Stimulated activated CD8-positive, alpha-beta memory T cell treated with anti-CD3 and anti-CD28 coated beads, Interleukin-4, amount 100 ng/mL, for 4 hours (primary cell): ENCODE measurements at places on chromosomes 4 and X.

- DNase-seq = no peak
These were observed 353.8 kb upstream of the CASK start for GRCh38 chrX:42276982-42277690.

DNA sequence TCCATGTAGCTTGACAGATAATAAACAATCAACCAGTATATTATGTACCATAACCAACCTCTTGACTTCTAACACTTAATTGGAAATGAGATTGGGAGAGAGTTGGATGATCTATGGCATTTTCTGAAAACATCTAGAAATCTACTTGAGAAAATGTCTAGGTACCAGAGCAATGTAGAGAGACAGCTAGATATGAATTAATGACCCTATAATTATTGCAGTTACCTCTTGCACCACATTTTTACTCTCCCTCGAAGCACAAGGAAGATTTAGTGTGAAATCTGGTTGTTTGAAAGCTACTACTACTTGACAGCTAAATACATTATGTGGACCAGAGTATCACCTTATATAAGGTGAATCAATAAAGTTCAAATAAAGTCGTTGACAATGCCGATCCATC is 1534.4 kb upstream of the IGFBP7 start:
- no peak for DNase-seq

DNA sequence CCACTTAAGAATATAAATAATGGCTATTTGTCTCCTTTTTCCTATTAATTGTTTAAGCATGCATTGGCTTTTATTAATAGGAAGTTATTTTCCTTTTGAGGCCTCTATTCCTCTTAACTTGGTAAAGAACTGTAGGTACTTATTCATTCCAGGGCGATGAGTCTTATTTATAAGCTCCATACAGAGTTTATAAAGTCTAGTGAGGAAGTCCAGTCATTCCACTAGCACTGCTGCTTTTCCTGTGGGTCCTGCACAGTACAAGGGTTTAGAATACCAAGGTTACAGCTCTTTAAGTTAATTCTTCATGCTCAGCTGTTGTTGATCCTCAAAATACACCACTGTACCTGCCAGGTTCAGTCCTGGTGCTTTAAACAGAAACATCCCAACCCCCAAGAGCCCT is 28.5 kb upstream of the WNK3 start:
- DNase-seq = no peak

DNA sequence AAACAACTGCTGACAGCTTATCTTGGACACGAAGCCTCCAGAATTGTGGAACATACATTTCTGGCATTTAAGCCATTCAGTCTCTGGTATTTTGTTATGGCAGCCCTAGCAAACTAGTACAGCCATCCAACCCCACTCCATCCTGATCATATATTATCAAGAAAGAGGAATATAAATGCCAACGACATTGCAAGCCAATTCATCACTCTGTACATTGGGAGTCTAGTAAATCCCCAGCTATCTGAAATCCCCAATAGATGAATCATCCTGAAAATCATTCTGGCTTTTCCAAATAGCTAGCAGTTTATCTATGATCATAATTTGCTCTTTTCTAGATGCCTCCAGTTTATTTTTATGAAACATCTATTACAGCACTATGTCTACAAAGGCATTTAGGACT is 41.1 kb downstream of the FRMD7 start:
- DNase-seq = no peak

DNA sequence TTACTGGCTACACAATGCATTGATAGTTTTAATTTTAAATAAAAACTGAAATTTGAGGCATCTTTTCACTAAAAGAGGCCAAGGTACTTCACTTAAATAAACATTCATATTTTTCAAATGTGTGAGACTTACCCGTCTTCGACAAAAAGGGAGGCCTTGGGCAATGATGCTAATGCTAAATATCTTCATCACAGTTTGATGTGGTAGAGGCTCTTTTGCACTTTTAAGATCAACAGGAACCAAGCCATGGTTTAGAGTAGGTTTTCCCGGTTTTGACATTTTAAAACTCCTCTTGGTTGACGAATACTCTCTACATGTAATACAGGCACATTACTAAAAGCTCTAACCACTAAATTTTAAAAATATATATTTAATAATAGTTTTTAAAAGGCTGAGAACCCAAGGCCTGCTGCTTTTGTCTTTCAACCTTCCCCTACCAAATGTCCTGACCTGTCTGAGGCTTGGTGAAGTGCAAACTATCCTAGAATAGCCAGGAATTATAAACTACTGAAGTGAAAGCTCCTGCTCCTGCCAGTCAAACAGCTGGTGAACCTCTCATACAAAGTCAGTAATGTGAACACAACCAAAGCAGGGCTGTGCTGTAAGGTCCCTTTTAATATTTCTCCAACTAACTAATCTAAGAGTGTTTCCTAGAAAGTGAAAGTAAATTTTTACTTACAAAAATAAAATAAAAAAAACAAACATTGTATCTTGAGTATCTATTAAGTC is 153.7 kb downstream of the FBXW7 start:
- DNase-seq = no peak

GRCh38 chr4:182975806-182976205 is 58.6 kb upstream of the DCTD start:
- no peak for DNase-seq

- DNase-seq = no peak
These were observed 40.4 kb upstream of the TLR2 start for GRCh38 chr4:153643406-153644383.

DNA sequence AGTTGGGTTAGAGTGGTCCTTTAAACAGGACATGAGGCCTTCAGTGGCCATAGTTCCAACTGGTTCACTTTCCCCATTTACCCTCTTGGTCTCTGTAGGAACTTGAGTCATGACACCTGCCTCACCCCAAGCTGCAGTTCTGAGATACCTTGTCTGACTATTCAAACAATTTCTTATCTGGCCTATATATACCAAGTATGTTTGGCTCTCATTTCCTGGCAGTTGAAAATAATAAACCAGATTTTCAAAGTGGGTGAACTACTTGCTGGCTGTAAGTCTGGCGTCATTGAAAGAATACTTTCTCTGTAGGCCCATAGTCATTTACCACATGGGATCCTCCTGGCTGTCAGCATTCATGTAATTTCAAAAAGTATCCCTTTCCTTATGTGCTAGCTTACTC is 228.8 kb downstream of the SHROOM3 start:
- no peak for DNase-seq

DNA sequence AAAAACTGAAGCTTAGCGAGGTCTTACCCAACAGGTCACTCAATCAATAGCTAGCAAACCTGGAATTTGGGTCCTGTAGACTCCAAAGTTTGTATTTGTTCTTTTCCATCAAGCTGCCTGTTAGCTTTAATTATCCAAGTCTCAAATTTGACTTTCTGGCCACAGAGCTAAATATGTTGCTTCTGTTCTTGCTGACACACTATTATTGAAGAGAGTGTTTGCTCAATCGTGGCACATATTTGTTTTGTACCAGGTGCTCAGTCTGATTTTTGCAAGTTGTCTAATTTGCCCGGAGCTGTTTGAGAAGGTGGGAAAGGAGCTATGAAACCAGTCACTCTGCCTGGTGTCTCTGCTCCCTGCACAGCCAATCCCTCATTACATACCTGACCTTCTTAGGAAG is 41.7 kb upstream of the FRMD7 start:
- DNase-seq = no peak

DNA sequence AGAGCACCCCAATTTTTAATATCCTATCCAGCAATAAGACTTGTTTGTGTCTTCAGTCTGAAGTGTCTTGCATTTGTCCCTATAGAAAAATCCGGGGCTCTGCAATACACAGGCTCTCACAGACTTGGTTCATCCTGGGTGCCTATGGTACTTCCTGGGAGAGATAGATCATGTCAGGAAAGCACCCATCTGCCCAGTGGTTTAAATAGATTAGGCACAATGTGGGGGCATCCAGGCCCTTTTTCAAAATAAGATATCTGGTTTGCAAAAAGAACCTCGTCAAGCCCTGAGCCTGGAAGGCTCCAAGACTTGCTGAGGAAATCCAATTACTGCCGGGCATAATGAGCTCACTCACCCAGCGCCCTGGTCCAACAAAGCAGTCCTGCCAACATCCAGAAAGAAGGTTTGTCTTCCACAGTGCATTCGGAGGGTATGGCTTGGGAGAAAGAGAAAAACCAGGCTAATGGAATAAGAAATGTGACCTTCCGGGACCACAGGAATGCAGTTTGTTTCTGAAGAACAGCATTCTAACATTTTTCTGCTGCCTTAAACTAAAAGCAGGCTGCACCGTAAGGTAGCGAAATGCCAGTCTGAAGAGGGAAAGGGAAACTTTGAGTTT is 11.6 kb downstream of the JAKMIP1 start:
- no peak for DNase-seq

- DNase-seq = no peak
These were observed 63.1 kb upstream of the SPP1 start for GRCh38 chr4:87912164-87913004.

GRCh38 chrX:142891046-142891445 is 134.7 kb upstream of the SPANXN4 start:
- no peak for DNase-seq

DNA sequence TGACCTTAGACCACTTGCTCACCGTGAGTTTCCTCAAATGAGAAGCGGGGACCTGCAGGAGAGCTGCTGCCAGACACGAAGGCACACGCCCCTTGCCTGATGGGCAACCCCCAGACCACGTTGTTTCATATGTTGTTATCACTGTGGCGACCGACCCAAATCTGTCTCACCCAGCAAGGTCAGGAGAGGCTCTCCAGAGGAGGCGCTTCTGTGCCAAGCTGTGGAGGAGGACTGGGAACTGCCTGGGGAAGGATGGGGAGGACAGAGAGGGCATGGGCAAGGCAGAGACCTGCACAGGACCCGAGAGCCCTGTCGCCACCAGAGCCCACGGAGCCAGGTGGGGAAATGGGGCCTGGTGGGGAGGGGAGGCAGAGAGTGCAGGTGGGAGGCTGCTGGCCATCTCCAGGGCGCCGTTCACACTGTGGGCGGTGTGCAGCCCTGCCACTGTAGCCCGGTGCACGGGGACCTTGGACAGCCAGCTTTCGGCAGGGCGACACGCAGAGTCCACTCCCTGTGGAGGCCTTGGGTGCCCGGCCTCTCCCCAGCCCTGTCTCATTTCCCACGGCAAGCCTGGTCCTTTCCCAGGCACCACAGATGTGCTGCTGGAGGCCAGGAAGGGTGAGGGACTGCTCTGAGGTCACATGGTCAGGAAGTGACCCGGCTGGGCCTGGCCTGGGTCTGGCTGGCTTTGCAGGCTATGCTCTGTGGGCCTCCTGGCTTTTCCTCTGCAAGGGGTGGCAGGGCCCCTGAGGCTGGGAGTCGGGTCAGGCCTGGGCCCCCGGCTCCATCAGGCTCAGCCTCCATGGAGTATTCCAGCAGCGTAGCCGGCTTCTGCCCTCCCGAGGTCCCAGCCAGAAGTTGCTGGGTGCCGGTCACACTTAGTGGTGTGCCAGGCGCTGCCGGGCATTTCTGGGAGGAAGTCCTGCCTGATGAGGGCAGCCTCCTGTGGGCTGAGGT is 3.2 kb downstream of the HTRA3 start:
- DNase-seq = no peak

DNA sequence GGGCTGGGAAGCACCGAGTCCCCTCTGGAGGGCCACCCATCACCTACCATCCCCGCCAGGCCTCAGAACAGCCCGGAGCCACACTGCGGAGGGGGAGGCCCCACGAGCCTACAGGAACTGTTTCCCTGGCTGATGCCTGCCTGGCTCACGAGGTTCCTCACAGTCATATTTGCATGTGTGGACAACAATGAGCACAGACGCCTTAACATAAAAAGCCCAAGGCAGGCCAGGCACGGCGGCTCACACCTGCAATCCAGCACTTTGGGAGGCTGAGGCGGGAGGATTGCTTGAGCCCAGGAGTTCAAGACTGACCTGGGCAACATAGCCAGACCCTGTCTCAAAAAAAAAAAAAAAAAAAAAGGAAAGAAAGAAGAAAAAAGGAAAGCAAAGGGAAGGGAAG is 125.9 kb downstream of the FAM53A start:
- no peak for DNase-seq

- DNase-seq = no peak
These were observed 121.9 kb downstream of the RRAGB start for GRCh38 chrX:55839485-55839884.

DNA sequence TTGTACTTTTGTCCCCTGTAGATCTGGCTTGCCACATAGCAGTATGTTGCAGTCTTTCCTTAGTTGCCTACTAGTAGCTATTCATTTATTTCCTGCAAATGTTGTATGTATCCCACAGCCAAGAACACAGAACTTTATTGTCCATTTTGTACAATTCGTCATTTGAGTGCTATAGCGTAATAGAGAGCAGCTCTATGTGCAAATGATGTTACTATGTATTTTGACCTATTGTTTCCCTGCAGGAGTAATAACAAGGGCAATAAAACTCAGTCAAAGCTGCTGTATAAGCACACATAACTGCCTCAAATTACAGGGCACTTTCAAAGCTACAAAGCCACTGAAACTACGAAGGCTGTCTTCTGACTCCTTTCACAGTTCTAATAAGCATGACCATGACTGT is 48.1 kb downstream of the NRK start:
- no peak for DNase-seq

DNA sequence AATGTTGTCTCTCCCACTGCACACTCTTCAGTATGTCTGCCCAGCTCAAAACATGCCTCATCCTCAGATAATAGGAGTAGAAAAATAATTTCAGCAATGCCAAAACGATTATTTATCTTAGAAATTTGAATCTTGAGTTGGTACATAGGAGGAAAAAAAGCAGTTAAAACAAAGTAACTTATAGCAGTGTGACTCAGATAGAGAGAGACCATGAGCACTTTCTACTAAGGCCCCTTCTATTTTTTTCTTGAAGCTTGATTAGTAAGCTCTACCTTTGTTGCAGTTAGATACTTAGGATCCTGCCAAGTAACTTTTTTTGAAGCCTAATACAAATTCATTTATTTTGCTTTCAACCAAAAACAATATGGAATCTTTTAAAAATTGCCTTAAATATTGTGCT is 212.3 kb downstream of the MAD2L1 start:
- no peak for DNase-seq

- DNase-seq = no peak
These were observed 17.7 kb upstream of the SLC7A11 start for GRCh38 chr4:138259824-138260223.

DNA sequence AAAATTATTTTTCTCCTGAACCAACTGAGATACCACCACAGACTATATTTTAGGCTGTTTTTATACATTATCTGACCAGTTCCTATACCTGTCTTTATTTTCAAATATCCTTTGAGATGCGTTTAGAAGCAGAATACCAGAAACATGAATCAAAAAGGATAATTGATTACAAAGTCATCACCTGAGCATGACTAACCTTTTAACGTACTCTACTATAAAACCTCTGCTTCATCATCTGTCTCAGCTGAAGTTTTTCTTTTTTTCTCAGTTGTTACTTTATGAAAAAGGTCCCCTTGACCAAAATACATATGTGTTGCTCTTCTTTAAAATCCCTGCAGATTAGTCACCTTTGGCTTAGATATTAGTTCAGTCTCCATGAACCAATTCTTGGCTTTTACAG is 109.8 kb downstream of the AMMECR1 start:
- DNase-seq = no peak
